ENCODE measurements at places on chromosomes 5 and 9. TPM values are rescaled to one million over a fixed set of nuclear protein-coding genes. Genes with fewer than 3 reads are reported as not detected.

The SOWAHA gene
- total RNA-seq: not detected

The GLRA1 gene
- total RNA-seq: not detected

The TYRP1 gene
- total RNA-seq: not detected

DNA sequence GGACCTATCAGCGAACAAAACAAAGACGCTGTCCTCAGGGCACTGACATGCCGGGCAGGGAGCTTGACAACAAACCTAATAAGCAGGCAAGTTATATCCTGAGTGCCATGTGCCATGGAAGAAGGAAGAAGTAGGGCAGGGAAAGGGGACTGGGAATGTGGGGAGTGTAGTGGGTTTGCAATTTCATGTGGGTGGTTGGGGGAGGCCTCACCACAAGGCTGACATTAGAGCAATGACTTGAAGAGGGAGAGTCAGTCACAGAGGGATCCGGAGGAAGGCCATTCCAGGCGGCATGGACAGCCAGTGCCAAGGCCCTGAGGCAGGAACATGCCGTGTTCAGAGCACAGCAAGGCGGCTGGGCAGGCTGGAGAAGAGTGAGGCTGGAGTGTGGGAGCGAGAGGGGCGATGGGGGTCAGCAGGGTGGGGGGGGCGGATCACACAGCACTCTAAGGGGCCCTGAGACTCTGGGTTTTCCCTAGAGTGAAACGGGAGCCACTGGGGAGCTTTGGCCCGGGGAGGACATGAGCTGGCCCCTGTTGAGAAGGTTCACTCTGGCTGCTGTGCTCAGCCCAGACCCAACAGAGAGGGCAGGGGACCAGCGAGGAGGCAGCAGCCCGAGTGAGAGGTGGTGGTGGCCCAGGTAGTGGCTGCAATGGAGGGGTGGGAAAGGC lies 86.3 kb downstream of the STK10 start:
- no peak for DNase-seq

DNA sequence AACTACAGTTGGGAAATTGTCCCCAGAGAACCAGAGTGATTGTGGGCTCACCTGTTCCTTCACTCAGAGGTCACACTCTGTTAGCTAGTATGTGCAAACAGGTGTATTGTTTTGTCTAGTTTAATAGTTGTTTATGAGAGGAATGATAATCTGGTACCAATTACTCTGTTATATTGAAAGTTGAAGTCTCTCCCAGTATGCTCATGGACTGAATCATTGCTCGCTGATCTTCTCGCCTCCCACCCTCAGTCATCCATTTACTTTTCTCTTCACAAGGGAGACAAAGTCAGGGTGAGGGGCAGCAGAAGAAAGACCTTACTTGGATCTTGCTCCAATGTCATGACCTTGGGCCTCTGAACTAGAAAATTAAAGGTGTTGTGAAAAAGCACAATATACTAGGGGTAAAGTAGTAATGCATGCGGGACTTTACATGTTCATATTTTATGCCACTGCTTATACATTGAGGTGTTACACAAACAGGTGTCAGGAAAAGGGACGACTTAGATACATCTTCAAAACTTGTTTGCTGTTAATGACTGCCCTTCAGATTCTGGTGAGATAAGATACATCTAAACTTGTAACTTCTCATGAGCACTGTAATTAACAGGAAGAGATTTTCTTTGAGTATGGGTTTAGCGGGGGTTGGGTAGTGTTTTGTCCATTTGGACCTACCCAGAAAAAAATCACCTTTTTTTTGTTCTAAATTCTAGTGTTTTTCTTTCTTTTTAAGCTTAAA lies 36.9 kb downstream of the LNPEP start:
- DNase-seq: no peak

Data from osteocyte (in vitro differentiated cells).